ENCODE measurements at places on chromosomes 5 and 9.

GRCh38 chr9:130144703-130145102 lies 27.5 kb upstream of the NCS1 start:
- DNase-seq, result no peak

DNA sequence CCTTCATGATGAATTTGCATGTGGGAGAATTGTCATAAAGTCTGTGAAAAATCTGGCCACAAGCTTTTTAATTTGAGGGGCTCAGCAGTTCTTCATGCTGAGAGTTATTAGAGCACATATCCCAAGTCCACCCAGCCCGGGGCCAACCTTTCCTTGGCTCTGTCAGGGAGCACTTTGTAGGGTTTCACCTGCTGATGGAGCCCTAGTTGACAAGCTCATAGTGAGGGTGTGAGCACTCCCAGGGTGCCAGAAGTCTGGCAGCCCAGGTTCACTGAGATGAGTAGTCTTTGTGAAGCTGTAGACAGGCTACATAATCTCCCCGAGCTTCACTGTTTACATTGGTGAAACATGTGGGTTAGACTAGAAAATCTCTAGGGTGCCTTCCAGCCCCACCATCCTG lies 97.2 kb upstream of the NREP start:
- DNase-seq, result no peak

GRCh38 chr9:129889122-129889940 lies 54.1 kb downstream of the USP20 start:
- no peak for DNase-seq

GRCh38 chr5:102799017-102799416 lies 43.9 kb downstream of the PAM start:
- no peak for DNase-seq

- DNase-seq, result no peak
These were observed 31.2 kb downstream of the NLN start for GRCh38 chr5:65753189-65753588.

DNA sequence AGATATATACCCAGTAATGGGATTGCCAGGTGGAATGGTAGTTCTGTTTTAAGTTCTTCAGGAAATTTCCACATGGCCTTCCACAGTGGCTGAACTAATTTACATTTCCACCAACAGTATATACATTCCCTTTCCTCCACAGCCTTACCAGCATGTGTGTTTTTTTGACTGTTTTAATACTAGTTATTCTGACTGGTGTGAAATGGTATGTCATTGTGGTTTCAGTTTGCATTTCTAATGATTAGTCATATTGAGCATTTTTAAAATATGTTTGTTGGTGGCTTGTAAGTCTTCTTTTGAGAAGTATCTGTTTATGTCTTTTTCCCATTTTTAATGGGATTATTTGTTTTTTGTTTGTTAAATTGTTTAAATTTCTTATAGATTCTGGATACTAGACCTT lies 208.9 kb downstream of the CFAP90 start:
- no peak for DNase-seq

- no peak for DNase-seq
These were observed 184.4 kb upstream of the DMRT1 start for GRCh38 chr9:656926-657568.

DNA sequence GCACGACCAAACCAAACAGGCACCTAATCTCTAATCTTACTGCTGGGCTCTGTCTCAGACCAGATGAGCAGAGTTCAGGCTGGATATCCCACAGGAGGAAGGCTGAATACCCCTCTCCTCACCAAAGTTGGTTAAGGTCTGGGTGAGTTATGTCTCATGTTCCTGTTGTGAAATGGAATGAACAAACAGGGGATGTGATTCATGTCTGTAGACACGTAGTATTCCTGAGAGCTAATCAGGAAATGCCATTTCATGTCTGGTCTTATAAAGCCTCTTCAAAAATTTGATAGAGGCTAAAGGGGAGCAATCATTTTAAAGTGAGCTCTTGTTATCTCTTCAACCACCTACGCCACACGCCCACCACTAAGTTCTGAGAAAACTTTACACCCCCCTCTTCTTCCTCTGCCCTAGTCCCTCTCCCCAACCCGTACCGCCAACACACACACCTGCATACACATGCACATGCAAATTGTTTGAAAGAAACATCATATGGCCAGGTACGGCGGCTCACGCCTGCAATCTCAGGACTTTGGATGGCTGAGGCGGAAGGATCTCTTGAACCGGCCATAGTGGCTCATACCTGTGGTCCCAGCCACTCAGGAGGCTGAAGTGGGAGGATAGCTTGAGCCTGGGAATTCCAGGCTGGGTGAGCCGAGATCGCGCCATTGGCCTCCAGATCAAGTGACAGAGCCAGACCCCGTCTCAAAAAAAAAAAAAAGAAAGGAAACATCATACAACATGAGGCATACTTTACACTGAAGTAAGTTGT lies 69.8 kb upstream of the RAI14 start:
- DNase-seq, result peak; percentile 92

Data from skeletal muscle cell (primary cell).